ENCODE measurements at places on chromosomes 6 and 20.

- no peak for DNase-seq
These were observed 16.4 kb upstream of the PKIG start for GRCh38 chr20:44566018-44566417.

DNA sequence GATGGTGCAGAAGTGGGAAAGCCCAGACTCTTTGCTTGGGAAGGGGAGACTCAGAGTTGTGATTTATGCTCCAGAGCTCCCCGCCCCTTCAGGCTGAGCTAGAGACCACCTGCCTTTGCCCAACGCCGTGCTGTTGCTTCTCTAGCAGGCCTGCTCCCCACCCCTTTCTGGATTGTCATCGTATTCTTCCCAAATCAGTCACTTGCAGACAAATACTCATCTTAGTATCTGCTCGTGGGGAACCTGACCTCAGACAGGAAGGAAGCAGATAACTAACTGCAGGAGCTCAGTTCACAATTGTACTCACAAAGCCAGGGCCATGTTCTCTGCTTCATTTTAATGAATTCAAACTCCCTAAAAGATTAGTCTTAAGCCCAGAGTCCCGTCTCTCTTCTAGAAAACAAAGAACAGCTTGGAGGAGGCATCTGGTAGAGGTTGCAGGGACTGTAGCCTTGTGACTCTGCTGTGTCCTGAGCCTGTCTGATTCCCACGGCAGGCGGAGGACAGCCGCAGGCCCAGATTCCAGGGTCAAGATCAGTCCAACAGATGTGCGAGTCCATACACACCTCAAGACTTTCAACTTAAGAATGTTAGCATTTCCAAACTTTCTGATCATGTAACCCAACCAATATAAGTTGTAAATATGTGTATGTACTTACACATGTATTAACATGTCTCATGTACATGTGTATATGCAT lies 57.2 kb upstream of the GGTLC1 start:
- no peak for DNase-seq

- DNase-seq, result no peak
These were observed 191.1 kb downstream of the TAF4 start for GRCh38 chr20:61874421-61875068.

DNA sequence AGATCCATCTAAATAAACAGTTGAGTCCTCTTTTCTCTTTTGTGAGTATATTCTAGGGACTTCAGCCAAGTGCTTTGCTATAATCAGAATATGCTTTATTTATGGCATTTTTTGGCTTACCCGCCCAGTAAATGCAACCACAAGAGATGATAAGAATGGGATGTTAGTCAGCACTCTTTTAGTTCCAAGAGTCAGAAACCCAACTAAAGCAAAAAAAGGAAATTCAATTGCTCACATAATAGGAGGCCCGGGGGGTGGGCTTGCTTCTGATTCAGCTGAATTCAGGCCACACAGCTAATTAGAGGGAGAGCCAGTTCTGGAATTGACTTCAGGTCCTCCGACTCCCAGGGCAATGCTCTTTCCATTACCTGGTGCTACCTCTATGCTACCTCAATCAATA lies 250.6 kb downstream of the FARS2 start:
- no peak for DNase-seq

- DNase-seq, result no peak
These were observed 37.6 kb upstream of the EPB41L1 start for GRCh38 chr20:36116807-36117441.

DNA sequence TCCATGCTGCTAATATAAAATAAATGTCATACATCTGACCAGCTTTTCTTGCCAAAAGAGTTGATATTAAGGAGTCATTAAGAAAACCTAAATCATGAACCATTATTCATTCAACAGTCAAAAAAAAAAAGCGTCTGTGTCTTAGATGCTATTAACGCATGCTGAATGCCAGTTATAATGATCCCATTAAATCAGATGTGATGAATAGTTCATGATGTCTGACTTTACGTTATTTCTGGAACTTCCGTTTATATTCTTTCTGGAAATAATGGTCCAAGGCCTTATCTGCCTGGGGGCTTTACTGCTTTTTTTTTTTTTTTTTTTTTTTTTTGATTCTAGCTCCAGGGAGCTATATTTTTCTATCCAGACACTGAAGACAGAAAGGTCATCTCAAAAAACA lies 877.1 kb downstream of the HACE1 start:
- no peak for DNase-seq

DNA sequence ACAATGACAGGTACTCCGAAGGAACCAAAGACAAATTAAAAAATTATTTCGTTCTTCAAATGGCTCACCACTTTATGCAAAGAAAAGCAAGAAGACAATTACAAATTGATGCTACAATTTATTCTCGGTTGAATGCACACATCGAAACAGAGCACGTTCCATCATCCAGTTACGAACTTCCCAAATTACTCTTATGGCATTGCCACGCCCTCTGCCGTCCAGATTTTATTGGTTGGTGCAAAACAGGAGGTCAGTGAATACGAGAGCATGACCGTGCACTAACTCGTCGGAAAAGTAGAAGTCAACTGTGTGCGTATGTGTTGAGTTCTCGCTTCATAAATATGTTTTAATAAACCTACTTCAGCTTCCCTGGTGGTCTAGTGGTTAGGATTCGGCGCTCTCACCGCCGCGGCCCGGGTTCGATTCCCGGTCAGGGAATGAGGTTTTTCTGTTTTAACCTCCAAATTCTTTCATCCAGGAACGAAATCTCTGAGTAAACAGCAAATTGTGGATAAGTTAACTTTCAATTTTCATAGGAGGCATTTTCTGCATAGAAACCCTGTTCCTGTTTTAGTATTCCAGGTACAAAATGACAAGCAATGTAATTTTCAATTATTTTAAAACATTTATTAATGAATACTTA lies 23.2 kb downstream of the ZNF311 start:
- peak; percentile 91 for DNase-seq

- no peak for DNase-seq
These were observed 283.2 kb upstream of the HSF2 start for GRCh38 chr6:122116119-122116834.

DNA sequence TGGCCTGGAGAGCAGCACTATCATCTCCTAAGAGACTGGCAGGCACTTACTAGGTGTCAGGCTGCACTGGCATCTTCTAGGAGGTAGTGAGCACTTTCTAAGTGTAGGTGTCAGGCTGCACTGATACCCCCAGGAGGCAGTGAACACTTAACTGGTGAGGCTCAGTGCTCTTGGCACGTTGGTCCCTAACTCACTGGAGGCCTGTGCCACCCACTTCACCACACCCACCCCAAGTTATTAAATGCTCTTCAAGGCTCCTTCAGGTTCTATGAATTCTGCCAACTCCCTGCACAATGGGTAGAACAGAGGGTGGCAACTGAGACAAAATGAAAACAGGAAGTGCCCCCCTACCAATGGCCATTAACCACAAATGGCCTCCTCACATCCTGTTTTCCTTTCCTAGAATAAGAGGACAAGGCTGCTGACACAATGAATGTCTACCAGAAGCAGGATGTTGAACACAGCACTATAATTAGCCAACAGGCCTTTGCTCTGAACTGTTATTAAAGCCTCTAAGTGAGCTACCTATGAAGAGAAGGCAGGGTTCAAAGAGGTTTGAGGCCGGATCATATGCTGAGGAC lies 29.4 kb downstream of the NCOA5 start:
- DNase-seq, result no peak

- no peak for DNase-seq
These were observed 125.2 kb upstream of the PMEPA1 start for GRCh38 chr20:57835074-57835452.

GRCh38 chr6:33344701-33345697 lies 27.5 kb upstream of the ZBTB22 start:
- peak; percentile 53 for DNase-seq

GRCh38 chr6:106025655-106026054 lies 60.5 kb upstream of the PRDM1 start:
- no peak for DNase-seq

GRCh38 chr20:34165018-34165619 lies 53.1 kb upstream of the EIF2S2 start:
- DNase-seq, result peak; percentile 58

DNA sequence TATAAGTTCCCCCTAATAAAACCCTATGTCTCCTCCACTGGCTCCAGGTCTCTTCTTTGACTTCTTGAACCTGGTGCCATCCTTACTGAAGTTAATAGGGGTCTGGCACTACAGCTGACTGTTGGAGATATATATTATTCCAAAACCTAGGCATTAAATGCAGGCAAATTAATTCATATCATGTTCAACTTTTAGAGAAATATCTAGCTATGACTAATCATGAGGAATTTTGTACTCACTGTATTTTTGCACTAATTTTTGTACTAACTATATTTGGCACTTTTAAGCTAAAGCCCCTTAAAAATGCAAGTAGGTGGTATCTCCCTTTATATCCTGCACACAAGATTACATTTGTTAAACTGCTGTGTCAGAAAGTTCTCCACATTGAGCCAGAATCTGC lies 10.9 kb downstream of the DPPA5 start:
- no peak for DNase-seq

DNA sequence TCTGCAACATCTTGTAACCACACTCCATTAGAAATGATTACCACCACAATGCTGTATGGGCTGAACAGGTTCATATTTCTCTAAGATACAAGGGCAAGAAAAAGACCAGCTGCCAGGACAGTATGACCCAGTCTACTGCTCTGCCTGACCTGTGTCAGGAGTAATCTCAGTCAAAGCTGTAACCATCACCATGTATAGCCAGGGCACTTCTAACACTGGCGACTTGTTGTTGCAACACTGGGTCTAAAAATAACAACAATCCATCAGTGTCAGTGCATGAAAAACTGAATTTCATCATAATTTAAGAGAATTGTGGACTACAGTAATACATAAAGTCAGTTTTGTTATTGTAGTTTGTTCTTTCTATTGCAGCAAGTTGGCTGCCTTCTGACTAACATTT lies 738.6 kb upstream of the ADGRB3 start:
- no peak for DNase-seq

GRCh38 chr6:121480099-121480713 lies 44.8 kb downstream of the GJA1 start:
- no peak for DNase-seq

- DNase-seq, result no peak
These were observed 20.4 kb downstream of the RNF217 start for GRCh38 chr6:124982669-124983068.

DNA sequence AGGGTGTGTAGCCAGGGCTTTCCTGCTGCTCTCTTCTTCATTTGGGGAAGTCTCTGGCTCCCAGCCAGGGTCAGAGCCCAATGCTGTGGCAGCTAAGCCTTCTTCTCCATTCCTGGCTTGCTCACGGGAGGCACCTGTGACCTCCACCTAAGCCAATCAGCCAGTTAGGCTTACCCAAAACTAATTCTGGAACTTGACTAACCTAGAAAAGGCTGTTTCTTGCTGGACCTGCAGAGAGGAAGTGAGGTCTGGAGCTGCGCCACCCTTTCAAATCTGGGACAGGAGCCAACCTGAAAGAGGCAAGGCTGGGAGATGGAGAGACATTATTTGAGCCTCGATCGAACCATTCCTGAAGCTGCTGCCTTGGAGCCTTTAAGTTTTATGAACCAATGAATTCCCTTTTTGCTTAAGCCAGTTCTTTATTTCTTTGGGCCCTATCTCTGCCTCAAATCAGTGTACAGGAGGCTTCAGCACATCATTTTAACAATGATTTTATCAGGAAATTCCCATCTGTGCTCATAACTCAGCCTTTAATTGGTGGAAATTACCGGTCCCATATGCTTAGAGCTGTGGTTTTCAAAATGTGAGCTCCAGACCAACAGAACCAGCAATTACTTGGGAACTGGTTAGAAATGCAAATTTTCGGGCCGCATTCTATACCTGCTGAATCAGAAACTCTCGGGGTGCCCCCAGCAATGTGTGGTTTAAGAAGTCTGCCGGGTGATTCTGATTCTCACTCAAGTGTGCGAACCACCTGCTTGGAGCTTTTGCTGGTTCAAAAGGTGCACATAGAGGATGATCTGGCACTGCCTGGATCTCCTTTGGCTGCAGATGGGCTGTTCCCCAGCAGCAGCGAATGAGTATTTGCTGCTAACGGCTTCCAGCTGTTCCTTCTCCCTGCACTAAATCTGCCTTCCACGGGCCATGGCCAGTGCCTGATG lies 97.4 kb upstream of the RNF24 start:
- DNase-seq, result no peak

GRCh38 chr20:40499391-40499790 lies 189.6 kb downstream of the MAFB start:
- no peak for DNase-seq

DNA sequence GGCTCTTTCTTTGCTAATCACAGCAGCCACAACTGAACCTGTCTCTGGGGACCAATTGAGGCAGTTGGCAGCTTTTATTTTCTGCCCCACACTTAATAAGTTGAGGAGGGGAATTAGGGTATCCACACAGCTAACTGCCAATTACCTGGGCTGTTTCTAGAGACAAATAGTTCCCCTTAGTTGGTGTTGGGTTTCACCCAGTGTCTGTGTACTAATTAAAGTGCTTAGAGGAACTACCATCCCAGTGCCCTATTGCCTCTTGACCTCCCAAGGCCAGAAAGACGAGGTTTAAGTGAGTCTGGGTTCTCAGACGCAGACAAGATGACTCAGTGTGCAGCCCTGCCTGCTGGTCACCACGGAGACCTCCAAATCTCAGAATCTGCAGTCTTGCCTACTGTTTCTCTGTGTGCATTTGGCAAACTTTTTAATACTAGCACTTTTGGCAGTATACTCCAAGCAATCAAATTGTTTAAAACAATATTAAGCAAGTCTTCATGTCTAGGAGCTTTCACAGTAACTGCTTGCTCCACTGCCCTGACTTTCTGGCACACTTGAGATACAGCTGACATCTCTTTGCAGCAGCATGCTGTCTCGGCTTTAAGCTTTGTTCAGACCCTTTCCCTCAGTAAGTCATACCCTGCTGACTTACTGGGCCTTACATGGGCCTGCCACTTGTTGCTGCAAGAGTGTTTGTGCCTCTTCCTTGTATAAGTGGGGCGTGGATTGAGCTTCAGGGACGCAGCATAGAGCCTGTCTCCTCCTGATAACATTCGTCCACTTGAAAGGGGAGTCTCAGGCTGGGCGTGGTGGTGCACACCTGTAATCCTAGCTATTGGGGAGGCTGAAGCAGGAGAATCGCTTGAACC lies 31.9 kb downstream of the STK35 start:
- DNase-seq, result no peak

DNA sequence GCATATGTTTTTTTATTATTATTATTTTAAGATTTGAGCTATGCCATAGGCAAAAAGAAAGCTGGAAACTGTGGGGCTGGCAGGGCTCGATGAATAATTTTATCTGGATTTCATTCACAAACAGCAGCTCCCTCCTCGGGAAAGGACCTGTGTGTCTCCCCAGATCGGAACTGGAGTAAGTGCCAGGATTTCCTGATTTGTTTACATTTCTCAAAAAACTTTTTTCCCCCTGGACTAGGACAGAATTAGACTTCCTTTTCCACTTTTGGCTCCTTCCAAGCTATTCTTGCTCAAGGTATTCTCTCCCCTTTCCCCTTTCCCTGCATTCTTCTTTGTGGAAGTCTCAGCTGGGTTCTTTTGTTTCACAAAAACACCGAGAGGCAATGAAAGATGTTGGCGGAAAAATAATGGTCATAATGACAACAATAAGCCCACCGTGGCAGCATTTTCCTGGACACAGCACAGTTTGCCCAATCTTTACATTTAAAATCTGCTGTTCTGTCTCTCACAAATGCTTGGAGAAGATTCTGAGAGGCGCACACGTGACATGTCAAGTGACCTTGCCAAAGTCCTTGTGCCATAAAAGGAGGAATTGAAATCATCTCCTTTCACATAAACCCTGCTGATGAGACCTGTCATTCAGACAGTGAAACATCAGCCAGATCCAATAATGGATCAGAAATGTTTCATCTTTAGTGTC lies 85.8 kb upstream of the PREP start:
- no peak for DNase-seq

- DNase-seq, result no peak
These were observed 184.8 kb upstream of the ECI2 start for GRCh38 chr6:4319981-4320683.

GRCh38 chr6:18439581-18439980 lies 52.4 kb downstream of the RNF144B start:
- no peak for DNase-seq
